ENCODE measurements at places on chromosomes 7 and 10. TPM values are rescaled to one million over a fixed set of nuclear protein-coding genes. Genes with fewer than 3 reads are reported as not detected.

DNA sequence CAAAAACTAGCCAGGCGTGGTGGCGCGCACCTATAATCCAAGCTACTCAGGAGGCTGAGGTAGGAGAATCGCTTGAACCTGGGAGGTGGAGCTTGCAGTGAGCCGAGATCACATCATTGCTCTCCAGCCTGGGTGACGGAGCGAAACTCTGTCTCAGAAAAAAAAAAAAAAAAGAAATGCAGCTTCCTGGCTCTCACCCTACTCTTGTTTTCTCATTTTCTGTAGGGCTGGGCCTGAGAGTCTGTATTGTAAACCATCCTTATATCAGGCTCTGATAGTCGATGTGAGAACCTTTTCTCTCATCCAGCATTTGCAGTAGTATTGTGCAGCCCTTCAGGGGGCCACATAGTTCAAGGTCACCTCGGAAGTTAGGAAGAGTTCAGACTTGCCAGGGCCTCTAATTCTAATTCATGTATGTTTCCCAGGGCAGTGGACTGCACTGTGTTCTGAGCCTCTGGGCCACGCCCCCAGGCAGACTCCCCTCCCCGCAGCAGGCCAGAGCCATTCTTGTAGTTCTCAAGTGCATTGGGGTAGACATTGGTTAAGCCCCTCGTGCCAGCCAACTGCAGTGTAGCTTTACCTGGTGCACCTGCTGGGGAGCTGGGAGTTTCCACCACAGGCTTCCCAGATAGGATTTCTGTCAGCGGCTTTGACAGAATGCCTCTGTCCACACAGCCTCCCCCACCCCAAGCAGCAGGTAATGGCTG lies 38.3 kb upstream of the PDCD4 start:
- DNase-seq, result no peak

The LRRD1 gene
- total RNA-seq, result under 0.01 TPM

The MBLAC1 gene
- 3.5 TPM for total RNA-seq

The BLVRA gene
- 22.6 TPM for total RNA-seq

DNA sequence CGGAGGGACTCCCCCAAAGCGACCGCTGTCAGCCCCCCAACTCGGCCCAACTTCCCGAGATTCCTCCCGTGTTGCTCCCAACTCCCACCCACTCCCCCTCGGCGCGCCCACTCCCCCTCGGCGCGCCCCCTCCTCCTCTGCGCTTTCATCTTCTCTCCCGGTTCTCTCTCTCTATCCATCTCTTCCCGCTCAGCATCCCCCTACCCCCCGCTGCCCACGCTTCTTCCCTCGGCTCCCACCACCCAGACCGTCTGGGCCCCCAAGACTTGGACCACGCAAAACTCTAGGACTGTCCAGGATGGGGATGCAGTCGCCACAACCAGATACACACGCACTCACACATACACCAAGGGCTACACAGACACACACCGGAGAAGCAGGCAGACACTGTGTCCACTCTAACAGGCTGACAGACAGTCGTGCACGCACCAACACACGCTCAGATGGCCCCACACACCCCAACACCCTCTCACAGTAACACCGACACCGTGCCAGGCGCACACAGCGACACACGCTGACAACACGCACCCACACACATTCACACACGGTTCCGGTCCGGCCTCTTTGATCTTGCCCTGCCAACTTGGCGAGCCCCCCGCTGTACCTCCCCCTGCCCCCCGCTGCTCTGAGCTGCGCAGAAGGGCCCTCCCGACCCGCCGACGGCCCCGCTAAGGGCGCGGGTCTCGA lies 1.1 kb downstream of the GRID1 start:
- no peak for DNase-seq

DNA sequence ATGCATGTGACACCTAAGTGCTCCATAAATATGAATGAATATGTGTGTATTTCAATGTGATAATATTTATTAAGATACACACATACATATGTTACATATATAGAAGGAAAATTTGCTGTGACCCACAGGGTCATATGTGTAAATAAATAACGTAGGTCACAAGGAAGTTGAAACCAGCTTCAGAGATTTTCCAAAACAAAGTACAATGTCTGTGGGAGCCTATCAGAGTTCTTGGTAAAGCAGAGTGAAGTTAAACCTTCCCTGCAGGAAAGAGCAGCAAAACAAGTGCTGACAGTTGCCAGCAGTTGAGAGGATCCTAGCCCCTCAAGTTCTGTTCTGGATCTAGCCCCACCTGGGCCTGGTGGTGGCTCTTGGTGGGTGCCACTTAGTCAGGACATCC lies 91.2 kb downstream of the CCNY start:
- DNase-seq, result no peak

The ANXA8 gene
- total RNA-seq, result under 0.01 TPM

DNA sequence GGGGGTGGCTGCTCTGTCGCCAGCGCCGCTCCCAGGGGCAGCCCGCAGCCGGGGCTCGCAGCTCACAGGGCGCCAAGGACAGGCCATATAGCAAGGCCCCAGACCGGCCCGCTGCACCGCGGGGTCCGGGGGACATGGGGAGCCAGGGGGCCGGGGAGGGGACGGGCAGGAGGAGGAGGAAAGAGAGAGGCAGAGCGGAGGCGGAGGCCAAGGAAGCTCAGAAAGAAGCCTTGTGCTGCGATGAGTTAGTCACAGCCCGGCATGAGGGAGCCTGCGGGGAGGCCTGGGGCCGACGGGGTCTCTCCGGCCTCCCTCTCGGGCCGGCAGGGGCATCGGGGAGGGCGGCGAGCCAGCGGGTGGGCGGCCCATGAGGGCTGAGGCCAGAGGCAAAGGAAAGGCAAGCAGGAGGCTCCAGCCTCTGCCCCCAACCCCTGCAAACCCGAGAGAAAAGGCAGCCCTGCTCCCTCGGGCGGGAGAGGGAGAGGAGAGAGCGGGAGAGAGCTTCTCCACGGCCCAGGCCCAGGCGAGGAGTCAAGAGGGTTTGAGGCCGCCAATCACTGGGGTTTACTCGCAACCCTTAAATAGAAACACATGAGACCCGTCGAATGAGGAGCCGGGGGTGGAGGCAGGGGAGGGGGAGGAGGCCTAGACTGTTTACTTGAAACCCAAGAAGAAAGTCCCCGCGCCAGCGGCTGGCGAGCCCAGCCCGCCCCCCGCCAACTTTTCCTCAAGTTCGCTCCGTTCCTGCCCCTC lies 167.9 kb downstream of the NEURL1 start:
- no peak for DNase-seq

GRCh38 chr10:71472912-71473311 lies 76.2 kb downstream of the CDH23 start:
- no peak for DNase-seq

The STOX1 gene
- 0.54 TPM for total RNA-seq

DNA sequence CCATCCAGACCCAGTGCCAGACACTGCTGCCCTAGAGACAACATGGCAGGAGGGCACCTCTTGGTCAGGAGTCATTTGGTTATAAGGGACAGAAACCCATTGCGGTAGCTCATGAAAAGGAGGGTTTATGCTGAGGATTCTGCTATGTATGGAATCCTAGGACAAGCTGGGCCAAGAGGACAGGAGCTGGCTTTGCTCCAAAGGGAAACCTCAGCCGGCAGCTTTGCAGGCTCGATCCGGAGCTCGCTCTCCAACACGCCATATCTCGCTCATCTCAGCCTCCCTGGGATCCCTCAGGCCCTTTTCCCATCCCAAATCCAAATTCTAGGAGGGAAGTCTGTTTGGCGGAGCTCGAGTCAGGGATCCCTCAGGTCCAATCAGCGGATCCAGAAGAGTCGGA lies 345.7 kb downstream of the GLRX3 start:
- DNase-seq, result no peak

DNA sequence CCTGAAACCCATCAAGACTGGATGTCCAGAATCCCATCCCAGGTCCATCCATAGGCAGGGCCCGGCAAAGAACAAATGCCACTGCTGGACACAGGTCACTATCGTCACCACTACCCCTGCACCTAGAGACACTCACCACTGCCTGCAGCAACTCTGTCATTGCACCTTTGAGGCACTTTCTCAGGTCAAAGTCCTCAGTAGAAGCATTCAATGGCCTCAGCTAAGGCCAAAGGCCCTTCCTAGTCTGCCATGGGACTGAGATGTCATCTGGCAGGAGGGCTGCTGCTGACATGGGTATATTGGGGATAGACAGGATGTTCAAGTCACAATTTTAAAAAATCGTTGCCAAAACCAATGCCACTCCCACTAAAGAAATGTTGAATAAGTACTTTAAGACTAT lies 58.7 kb downstream of the GPAM start:
- DNase-seq, result no peak

The ACTL6B gene
- total RNA-seq, result not detected

DNA sequence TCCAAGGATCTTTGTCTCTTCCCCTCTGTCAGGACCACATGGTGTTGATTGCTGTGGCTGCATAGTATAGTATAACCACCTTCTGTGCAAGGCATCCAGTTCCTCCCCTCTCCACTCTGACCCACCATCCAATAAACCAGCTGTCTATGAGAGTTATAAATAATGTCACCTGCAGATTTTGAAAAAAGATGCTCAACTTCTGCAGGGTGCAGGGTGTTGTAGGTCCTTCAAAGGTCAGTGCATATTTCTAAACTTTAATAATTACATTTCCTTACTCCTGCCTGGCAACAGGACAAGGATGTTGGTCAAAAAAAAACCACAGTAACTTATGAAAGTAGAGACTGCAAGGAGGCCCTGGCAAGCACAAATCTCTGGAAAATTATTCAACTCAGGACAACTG lies 166.2 kb downstream of the PKD1L1 start:
- DNase-seq, result no peak

DNA sequence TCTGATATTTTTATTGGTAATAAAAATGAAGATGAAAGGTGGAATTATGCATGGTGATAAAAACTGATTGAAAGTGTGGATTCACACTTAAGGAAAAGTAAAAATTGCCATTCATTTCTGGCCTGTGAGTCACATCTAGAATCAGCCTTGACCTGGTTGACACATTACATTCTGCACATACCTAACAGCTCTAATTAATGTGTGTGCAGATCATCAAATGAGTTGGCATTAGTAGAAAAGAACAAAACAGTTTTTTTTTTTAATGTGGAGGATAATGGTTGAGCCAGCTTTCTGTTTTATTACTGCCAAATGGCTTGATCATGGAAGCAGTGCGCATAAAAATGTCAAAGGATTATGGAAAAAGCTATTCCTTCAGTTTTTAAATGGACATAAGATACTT lies 142.6 kb upstream of the TMEM196 start:
- no peak for DNase-seq

The NUTM2E gene
- under 0.01 TPM for total RNA-seq

The LIPK gene
- total RNA-seq, result not detected

DNA sequence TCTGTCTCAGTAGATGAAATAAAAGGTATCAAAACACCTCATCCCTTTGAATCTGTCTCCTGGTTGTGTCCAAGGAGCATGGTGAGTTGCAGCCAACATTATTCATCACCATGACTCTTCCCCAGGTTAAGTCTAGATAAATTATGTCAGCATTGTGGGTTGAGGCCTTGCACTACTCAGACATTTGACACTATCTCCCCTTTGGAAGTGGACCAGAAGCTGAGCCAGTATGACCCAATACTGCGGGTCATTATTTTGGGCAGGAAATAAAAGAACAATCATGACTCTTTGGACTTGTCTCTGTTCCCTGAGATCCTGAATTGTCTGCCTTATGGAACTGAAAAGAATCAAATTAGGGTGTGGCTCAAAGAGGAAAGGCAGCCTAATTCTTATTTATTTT lies 168.2 kb upstream of the FAM171A1 start:
- no peak for DNase-seq

The UTF1 gene
- total RNA-seq, result under 0.01 TPM

GRCh38 chr10:98349508-98349922 lies 65.5 kb downstream of the PYROXD2 start:
- DNase-seq, result no peak

DNA sequence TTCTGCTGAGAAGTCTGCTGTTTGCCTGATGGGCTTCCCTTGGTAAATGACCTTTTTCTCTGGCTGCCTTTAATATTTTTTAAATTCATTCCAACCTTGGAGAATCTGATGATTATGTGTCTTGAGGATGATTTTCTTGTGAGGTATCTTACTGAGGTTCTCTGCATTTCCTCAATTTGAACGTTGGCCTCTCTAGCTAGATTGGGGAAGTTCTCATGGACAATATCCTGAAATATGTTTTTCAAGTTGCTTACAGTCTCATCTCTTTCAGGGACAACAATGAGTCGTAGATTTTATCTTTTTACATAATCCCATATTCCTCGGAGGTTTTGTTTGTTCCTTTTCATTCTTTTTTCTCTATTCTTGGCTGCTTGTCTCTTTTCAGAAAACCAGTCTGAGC lies 208.4 kb downstream of the KIF20B start:
- no peak for DNase-seq

The SFRP5 gene
- 1.9 TPM for total RNA-seq

DNA sequence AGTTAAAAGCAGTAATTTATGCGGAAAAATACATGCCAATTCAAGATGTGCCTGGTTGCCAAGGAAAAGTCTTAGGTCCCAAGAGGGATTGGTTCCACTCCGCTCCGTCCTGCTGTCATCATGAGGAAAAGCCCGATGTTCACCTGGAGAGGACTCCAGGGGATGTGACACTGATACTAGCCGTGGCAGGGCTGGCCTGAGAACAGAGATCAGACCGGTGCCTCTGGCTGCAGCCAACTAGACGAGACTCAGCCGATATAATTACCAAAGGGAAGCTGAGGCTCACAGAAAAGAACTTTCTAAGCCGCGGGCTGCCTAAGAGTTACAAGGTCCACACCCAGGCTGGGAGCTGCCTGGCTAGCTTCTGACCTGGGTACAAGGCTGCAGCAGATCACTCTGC lies 81.3 kb upstream of the UNC5B start:
- no peak for DNase-seq

- DNase-seq, result no peak
These were observed 335.2 kb upstream of the VWC2 start for GRCh38 chr7:49438281-49438680.

- DNase-seq, result no peak
These were observed 161.4 kb downstream of the ELMO1 start for GRCh38 chr7:37287131-37287855.

DNA sequence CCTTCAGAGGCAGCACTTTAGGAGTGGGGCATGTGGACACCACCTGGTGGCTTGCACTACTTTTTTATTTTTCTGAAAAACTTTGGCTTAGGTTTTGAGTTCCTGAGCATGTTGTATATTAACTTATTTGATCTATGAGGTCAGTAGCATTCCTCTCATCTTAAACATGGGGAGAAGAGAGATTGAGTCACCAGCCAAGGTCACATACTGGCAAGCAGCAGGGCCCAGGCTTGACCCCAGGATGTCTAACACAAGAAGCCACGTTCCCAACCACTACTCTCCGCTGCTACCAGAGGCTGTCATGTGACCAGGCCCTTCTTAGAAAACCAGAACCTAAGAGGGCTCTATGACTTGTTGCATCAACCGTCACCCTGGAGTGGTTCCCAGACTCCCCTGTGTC lies 210.3 kb upstream of the GPR26 start:
- DNase-seq, result no peak

DNA sequence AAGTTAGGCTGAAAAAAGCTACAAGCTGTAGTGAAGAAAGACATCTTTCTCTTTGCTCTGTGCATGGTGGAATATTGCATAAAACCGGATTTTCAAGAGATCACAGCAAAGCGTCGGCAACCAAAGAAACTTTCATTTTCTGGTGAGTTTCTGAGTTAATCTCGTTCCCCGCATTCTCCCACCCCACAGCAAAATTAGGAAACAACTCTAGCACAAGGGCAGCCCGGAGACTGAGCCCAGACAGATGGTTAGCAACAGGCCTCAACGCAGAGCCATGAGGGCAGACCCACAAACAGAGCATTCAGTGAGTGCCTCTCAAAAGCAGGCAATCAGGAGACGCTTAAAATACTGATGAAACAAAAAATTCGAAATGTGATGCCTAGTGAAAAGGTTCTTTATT lies 396.1 kb upstream of the KLF6 start:
- DNase-seq, result no peak

- peak; percentile 34 for DNase-seq
These were observed 55.2 kb upstream of the GSDME start for GRCh38 chr7:24812305-24812945.
